ENCODE measurements at places on chromosomes 4 and X.

DNA sequence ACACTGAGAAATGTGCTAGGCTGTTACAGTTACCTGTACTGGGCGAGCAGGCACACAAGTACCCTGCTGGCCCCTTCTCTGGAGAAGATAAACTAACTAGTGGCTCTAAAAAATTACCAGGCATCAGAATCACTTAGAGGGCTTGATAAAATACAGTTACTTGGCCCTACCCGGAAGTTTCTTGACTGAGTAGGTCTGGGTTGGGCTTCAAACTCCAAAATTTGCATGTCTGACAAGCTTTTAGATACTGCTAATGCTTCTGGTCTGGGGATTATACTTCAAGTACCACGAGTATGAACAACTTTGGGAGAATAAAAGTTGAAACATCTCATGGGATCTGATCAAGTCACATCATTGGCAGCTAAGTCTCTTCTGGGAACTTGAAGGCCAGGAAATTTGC is 30.8 kb downstream of the CEP135 start:
- DNase-seq, result no peak

DNA sequence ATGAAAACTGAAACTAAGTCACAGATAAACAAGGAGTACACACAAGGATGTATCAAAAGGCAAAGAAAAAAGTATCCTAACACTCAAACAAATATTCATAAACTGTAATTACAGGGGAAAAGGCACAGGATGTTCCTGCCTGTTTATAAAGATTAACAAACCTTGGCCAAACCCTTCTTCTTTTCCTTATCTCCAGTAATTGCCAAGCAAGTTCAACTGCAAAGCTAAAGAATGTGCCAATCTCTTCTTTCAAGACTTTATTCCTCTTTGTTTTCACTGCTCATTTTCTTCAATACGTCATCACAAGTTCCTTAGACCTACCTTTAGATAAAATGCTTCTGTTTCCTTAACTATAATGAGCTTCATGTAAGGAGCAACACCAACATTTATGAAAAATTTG is 171.2 kb downstream of the AMELX start:
- DNase-seq, result no peak

DNA sequence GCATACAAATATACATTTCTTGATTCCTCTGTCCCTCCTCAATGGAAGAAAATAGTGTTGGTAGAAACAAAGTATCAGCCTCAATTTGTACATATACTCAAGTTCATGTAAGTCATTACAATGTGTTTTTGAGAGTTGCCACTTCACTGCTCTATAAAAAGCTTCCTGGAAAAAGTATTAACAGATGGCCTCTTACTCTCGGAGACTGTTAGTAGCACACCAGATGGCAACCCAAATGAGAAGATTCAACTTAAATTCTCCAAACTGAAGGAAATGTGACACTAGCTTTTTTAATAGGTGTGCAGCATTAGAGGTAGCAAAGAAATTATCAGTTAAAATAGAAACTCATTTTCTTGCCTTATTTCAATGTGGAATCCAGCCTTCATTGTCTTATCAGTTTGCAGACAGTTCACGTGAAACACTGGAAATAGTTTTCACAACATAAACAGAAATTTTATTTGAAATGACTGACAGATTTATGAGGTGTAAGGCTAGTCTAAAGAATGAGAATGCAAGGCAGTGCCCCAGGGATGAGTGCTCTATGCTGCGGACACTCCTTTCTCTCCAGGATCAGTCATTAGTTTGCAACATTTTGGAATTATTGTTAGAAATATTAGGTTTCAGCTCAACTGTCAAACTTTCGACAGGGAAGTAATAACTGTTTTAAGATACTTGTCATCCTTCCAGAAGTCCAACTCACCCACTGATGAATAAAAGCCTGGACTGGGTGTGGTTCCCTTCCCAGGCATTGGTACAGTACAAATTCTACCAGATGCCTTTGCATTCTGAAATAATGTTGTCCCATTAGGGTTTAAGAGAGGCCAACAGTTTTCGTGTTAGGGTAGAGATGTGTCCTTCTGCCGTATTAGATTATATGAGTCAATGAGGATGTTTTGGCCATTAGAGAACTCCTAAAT is 50.9 kb downstream of the IDS start:
- DNase-seq, result no peak

GRCh38 chr4:122764821-122765215 is 32.3 kb downstream of the BBS12 start:
- no peak for DNase-seq

DNA sequence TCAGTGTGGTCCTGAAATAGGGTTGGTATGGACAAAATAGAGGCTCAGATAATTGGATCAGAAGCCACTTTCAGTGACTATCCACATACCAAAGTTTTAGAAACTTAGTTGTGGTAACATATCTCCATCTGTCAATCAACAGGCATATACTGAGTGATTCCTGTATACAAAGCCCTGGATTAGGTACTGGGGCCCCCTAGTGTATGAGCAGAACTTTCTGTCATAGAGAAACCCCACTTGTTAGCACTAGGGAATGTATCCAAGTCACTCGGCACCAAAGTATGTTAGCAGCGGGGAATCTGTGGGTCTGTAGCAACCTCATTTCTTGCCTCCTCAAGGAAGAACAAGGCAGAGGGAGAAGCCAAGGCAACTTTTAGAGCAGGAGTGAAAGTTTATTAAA is 50.7 kb downstream of the MAP7D3 start:
- DNase-seq, result no peak
